CMK (cell line): ENCODE measurements at places on chromosomes 3 and 15.
A peak's percentile ranks its signal among the peaks of the same experiment; 100 is the strongest.

- no peak for DNase-seq
Observed at GRCh38 chr15:98771541-98771940, 123.2 kb downstream of the IGF1R start.

DNA sequence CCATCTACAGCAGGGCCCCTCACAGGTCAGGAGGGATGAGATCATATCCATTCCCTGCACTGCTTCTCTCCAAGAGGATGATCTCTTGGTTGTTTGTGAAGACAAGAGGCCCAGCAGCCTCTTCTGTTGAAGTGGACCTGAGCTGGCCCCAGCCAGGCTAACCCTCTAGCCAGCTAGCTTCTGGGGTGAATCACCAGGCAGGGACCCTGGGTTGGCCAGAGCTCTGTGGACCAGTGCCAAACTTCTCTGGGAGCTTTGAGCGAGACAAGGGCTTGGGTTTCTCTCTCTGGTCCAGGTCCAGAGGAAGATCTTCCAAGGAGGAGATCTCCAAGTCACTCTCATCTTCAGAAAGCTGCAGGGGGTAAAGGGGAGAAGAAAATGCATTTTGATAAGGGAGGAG, 52.7 kb downstream of the CLDN18 start:
- no peak for DNase-seq

DNA sequence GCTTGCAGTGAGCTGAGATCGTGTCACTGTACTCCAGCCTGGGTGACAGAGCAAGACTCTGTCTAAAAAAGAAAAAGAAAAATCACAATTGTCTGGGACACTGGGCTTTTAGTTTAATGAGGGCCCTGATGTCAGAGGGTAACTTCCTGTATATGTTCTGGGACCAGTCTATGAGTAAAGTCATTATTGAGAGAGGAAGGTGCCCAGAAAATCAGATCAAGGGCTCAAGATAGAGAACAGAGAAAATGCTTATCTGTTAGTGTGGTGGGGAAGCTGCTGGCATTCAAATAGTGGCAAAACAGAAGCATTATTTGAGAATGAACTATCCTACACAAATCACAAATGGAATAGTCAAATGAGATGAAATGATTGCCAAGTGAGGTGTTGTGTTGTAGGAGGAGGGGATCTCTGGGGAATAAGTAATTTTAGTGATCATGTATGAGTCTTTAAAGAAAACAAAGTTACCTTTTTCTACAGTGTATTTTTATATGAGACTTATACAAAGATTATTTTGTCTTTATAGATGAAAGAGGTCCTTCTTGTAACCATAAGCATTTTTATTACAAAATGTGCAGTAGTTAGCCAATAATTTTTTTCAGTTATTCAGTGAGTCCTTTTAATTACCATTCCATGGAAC, 13.4 kb downstream of the ARIH2 start:
- no peak for DNase-seq

- no peak for DNase-seq
Observed at GRCh38 chr3:38017445-38018295, 11.8 kb downstream of the PLCD1 start.

- no peak for DNase-seq
Observed at GRCh38 chr15:72933976-72934375, 118.3 kb upstream of the NEO1 start.

GRCh38 chr3:108966773-108967172, 13.1 kb upstream of the GUCA1C start:
- no peak for DNase-seq

- peak; percentile 36 for DNase-seq
Observed at GRCh38 chr3:39101022-39101689, 6.3 kb downstream of the GORASP1 start.

DNA sequence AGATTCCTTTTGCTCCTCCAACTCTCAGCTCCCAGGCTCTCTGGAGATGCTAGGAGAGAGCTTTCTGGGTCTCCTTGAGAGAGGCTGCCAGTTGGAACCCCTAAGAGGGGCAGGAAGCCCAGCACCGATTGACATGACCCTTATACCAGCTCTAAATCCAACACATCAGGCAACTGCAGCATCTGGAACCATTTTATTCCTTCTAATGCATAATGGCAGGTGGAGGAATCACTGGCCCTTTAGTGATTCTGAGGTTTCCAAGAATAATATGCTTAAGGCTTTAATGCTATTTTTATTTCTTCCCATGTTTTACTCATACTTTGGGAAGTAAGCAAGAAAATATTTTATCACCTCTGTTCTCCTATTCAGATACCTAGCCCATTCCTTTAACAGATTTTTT, 60.3 kb upstream of the TEX264 start:
- DNase-seq, result no peak

DNA sequence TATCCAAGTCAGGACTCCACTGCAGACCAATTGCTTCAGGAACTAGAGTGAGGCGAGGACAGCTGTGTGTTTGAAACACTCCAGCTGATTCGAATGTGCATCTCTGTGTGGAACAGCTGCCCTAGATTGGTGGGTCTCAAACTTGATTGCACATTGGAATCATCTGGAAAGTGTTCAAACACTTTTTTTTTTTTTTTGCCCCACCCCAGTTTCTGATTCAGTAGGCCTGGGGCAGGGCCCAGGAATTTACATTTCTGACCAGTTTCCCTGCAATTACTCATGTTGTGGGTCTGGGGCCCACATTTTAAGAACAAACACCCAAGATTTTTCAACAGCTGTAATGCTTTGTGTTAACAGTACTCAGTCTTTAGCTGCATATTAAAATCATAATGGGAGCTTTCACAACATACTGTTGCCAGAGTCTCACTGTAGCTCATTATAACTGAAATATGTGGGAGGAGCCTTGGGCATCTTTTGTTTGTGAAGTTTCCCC, 156.6 kb downstream of the NR1D2 start:
- no peak for DNase-seq

DNA sequence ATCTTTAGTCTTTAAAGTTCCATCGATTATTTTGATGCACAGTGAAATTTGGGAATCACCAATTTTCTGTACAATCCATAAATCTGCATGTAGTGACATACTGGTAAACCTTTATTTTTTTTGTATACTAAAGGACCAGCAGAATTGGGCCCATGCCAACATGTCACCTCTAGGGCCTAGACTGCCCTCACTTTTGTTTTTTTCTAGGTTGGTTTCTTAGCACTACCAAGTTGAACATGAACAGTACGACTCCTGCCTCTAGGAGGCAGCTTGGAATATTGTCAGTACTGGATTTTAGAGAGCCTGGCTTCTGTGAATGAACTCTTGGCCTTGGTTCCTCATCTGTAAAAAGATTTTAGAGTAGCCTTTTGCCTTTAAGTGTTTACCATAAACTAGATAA, 32.3 kb downstream of the NKIRAS1 start:
- no peak for DNase-seq

DNA sequence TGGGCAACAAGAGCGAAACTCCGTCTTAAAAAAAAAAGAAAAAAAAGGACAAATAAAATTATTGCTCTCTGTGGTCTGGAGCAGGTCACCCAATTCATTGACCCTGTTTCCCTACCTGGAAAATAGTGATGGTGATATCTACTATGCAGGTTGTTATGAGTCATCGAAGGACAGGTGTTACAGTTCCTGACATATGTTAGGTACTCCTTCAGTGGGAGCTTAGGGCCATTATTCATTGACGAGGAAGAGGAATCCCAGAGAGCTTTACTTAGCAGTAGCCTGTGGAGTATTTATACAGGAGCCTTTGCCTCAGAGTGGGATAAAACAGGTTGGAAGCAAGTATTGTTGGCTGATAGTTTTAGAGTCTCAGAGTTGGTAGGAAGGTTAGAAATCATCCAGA, 74.5 kb downstream of the SLC7A14 start:
- DNase-seq, result no peak

- no peak for DNase-seq
Observed at GRCh38 chr15:40322531-40323238, 807 bp upstream of the INAFM2 start.

GRCh38 chr3:129505341-129505740, 23.1 kb upstream of the RHO start:
- no peak for DNase-seq

GRCh38 chr15:98561169-98561941, 87.0 kb upstream of the IGF1R start:
- DNase-seq, result no peak

GRCh38 chr3:60641354-60641753, 609.9 kb downstream of the FHIT start:
- DNase-seq, result no peak

DNA sequence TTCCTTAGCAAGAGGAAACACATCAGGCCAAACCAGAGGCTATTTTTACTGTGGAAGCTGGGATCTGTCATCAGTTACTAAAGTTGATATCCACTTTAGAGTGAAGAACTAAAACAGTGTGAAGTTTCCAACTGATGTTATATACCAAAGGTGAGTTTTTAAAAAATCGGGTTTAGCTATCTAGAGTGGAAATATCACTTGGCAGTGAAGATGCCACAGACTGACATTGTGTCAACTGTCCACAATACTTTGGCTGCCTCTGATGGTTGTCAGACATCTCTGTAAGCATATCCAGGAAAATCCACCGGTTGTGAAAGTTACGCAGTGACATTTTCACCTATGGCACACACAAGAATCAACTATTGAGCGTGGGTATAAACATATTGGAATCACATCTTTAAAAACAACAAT, 9.2 kb downstream of the ZIC1 start:
- DNase-seq, result no peak

DNA sequence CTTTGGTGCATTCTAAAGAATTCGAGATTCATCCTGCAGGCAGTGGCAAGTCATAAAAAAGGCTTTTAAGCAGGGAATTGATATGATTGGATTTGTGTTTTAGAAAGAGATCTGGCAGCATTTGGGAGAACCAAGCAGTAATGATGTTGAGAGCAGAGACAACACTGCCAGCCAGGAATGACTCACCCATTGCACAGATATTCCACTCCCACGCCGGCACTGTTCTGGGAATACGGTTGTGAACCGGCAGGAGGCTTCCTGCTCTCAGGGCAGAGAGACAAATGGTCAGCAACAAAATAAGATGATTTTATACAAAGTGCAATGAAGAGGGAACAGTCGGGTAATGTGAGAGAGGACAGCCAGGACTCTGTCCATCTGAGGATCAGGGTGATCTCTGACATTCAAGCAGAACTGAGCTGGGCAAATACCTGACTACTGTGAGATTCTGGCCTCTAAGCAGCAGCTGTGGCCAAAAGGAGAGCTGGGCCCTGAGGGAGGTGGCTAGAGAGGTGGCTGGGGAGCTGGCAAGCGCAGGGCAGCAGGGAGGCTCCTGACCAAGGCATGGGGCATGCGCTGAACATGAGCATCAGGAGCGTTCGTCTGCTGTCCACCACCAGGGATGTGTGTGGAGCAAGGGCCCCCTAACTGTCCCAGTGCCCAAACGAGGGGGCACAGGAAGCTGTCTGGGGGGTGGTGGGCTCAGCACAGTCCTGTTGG, 56.1 kb upstream of the PLXNA1 start:
- no peak for DNase-seq

- DNase-seq, result no peak
Observed at GRCh38 chr3:181330821-181331563, 341.5 kb upstream of the DNAJC19 start.

DNA sequence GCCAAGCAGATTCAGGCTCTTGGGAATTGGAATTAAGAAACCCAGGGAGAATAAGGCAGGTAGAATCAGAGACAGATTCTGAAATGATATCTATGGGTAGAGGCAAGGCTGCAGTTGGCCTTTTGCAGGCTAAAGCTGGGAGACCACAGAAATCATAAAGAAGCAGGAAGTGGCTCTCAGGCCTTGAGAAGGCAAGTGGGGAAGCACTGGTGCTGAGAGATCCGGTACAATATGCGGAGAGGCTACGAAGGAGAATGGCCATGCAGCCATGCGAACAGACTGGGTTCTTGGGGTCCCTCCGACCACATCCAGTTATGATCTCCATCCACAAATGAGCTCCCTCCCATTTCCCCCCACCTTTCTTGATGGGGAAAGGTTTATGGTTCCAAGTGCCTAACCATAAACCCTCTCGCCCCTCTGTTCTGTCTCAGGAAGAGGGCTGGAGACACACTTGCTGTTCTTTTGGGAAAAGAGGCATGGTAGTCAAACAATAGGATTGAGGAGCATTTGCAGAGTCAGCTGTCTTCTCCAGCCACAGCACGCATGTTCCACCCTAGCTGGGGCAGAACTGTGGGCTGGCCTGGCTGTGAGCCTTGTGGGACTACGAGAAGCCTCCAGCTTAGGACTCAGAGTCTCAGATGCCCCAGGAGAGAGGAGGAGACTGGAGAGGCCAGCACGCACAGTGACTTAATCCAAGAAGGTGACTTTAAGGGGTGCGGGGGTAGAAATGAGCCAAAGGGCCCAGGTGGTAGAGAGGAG, 99.6 kb downstream of the RPLP1 start:
- DNase-seq, result no peak

DNA sequence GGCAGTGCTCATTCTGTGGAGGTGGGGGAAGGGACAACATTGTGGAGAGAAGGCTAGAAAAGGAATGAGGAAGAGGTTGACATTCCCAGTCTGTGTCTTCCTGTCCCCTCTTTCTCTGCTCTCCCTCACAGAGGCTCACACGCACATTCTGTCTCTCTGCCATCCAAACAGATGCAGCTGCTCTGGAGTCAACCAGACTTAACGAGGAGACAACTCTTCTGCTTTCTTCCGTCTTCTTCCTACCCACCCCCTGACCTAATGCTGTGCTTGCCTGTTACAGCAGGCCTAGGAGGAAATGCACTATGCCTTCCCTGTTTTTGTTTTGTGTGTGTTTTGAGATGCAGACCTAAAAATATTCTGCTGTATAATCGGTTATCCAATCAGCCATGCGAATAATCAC, 121.9 kb downstream of the CACNA1D start:
- no peak for DNase-seq
